ENCODE measurements at places on chromosomes 4 and X.

DNA sequence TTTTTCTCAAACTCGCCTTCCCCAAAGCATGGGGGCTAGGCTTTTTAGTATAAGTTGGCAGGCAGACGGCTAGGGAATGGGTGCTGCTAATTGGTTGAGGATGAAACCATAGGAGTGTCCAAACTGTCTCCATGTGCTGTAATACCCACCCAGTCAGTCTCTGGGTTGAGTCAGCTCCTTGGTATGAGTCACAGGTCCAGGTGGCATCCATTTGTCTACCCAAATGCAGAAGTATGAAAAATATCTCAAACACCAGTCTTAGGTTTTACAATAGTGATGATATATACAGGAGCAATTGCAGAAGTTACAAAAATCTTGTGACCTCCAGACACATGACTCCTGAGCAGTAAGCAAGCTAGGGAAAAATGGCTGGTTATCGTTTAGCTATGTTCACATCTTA lies 27.4 kb upstream of the CCSER1 start:
- no peak overlapping the region for H3K4me3 ChIP-seq
- no peaks in the 10 kb centered on the region for H3K4me1 ChIP-seq
- no peak overlapping the region for H3K27ac ChIP-seq
- no peak for DNase-seq
- no peaks in the 10 kb centered on the region for H3K36me3 ChIP-seq

DNA sequence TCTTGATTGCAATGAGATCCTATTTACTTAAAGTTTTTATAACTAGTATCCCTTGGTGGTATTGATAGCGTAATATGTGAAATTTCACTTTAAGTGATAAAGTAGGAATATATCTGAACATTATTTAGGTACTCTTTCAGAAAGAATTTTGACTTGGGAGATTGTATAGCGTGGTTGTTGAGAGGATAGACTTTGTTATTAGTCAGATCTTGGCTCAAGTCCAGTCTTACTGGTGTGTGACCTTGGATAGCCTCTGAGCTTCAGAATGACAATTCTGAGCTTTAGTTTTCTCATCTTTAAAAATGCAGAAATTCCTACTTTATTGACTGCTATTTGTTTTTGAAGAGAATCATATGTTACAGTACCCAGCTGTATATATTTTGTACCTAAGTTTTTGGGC lies 32.6 kb downstream of the DCK start:
- DNase-seq: no peak
- no peaks in the 10 kb centered on the region for H3K4me1 ChIP-seq
- no peak overlapping the region for H3K4me3 ChIP-seq
- no peaks in the 10 kb centered on the region for H3K27me3 ChIP-seq

DNA sequence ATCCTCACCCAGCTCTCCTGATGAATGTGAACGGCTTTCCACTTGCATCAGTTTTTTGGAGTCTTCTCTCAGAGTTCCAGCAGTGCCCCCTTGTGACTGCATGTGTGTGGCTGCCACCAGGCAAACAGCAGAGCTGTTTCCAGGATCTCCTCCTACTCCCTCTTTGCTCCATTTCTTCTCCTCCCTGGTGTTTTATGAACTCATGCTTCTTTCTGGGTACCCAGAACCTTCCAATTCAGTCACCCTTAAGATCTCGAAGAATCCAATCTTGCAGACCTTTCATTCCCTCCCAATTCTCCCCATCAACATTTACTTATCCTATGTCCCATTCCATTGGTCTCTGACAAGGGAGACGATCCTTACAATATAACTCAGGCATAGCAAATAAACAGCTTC lies 6.8 kb upstream of the TCEANC start:
- H3K27me3 ChIP-seq: no peaks in the 10 kb centered on the region
- peak overlapping the region; percentile 44 for H3K27ac ChIP-seq
- no peak for DNase-seq
- no peaks in the 10 kb centered on the region for H3K4me1 ChIP-seq

DNA sequence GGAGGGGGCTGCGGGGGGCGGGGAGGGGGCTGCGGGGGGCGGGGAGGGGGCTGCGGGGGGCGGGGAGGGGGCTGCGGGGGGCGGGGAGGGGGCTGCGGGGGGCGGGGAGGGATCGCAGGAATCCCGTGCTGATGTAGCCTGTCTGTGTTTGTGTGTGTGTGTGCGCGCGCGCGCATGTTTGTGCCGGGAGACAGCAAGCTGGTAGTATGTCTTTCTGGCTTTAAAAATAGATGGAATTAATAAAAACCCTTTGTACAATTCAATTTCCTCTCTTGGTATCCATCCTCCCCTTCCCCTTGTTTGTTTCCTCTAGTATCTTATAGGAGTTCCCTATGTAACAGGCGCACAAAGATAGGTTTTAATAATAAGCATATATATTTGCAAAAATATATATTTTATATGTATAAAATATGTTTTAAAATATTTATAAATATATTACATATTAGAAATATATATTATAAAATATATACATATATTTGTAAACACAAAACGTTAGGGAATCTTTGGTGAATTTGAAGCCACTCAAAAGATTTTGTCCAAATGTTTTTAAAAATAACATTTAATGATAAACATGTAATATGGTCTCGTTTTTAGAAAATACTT lies 782 bp downstream of the ARHGAP24 start:
- no peak for DNase-seq
- H3K4me1 ChIP-seq: peaks cover 35% of the 10 kb centered on the region
- H3K27ac ChIP-seq: peak overlapping the region; percentile 98
- H3K27me3 ChIP-seq: no peaks in the 10 kb centered on the region

GRCh38 chr4:986879-987623 lies at the start of gene IDUA:
IDUA (plus strand) TSS chr4:987044; CDS start chr4:987085, 41 bp downstream.
- no peaks in the 10 kb centered on the region for H3K27me3 ChIP-seq
- no peak for DNase-seq
- peak within 1 kb of the TSS; percentile 67 for H3K4me3 ChIP-seq
- peak within 1 kb of the TSS; percentile 72 for H3K27ac ChIP-seq

DNA sequence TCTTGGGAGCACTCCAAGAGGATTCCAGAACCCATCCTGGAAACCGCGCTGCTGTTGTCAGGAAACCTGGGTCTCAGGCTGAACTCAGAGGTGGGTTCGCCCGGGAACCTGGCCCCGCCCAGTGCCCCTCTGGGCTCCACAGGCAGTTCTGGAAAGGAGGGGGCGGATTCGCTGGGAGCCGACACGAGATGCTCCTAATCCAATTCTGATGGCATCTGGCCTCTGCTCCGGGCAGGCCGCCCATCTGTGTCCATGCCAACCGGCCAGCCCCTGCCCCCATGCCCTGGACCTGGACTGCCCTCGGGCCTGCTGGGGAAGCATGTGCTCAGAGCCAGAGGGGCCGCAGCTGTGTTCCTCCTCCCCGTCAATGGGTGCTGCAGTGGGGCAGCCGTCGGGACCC lies 21.0 kb downstream of the ATP2B3 start:
- no peaks in the 10 kb centered on the region for H3K27me3 ChIP-seq
- no peak overlapping the region for H3K27ac ChIP-seq
- no peak overlapping the region for H3K4me3 ChIP-seq
- no peak for DNase-seq

DNA sequence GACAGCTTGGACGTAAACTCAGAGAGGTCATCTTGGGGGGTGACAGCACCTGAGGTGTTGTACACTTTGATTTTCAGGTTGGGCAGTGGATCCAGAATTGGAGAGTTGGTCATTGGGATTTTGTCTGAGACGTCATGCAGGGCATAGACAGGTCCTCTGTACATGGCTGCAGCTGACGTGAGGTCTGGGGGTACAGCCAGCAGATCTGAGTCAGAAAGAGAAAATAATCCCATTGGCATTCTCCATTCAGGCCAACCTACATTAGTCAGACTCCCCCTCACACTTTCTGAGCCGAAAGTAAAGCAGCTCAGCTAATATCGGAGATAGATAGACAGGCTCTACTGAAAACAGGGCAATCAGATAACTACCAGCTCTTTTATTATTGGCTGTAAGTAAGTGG lies 329.7 kb downstream of the UNC5C start:
- H3K4me1 ChIP-seq: no peaks in the 10 kb centered on the region
- H3K27me3 ChIP-seq: no peaks in the 10 kb centered on the region
- no peak for DNase-seq
- H3K36me3 ChIP-seq: no peaks in the 10 kb centered on the region

- H3K36me3 ChIP-seq: no peaks in the 10 kb centered on the region
- H3K4me1 ChIP-seq: no peaks in the 10 kb centered on the region
- no peak overlapping the region for H3K27ac ChIP-seq
- no peak overlapping the region for H3K4me3 ChIP-seq
- no peaks in the 10 kb centered on the region for H3K27me3 ChIP-seq
These were observed 113.5 kb downstream of the DDIT4L start for GRCh38 chr4:100076753-100077152.

DNA sequence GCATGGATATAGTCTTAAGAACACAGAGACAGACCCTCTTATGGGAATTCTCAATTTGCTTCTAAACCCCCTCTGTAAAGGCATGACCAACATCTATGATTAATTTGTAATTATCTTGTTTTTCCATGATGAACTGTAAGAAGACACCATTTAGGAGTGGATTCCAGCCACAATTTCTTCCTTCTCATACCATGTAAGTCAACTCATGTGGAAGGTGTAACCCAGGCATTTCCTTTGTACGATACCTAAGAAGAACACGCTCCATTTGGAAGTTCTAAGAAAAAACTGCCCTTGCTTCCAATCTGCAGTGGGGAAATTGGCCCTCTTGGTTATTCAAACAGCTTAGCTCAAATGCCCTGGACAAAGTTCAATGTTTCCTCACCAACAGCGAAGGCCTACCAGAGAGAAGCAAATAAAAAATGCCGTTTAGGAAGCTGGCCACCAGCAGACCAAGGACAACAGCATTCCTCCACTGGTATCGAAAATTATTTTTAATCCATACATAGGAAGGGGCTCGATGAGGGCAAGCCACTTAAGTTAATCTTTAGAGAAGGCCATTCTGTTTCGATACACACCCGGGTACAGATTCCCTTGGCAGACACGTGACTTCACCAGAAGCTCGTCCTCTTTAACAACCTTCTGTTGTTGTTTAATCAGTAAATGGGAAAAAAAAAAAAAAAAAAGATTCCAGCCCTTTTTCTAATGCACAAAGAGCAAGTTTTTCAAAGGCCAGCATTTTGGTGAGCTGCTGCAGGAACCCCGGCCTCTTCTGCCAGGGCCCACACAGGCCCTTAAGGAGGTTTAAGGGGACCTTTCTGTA lies 2.6 kb downstream of the DHRSX start:
- no peaks in the 10 kb centered on the region for H3K36me3 ChIP-seq
- H3K27me3 ChIP-seq: no peaks in the 10 kb centered on the region
- peaks cover 4% of the 10 kb centered on the region for H3K4me1 ChIP-seq
- H3K4me3 ChIP-seq: peak overlapping the region; percentile 61
- peak overlapping the region; percentile 74 for H3K27ac ChIP-seq
- no peak for DNase-seq

- no peak for DNase-seq
- peak overlapping the region; percentile 45 for H3K4me3 ChIP-seq
- H3K27me3 ChIP-seq: no peaks in the 10 kb centered on the region
- no peaks in the 10 kb centered on the region for H3K36me3 ChIP-seq
- H3K27ac ChIP-seq: no peak overlapping the region
These were observed 889 bp downstream of the MGARP start for GRCh38 chr4:139278912-139279759.

GRCh38 chr4:184384810-184385557 lies 89.4 kb downstream of the IRF2 start:
- no peaks in the 10 kb centered on the region for H3K27me3 ChIP-seq
- H3K36me3 ChIP-seq: no peaks in the 10 kb centered on the region
- no peak for DNase-seq
- H3K27ac ChIP-seq: peak overlapping the region; percentile 79
- peaks cover 39% of the 10 kb centered on the region for H3K4me1 ChIP-seq

DNA sequence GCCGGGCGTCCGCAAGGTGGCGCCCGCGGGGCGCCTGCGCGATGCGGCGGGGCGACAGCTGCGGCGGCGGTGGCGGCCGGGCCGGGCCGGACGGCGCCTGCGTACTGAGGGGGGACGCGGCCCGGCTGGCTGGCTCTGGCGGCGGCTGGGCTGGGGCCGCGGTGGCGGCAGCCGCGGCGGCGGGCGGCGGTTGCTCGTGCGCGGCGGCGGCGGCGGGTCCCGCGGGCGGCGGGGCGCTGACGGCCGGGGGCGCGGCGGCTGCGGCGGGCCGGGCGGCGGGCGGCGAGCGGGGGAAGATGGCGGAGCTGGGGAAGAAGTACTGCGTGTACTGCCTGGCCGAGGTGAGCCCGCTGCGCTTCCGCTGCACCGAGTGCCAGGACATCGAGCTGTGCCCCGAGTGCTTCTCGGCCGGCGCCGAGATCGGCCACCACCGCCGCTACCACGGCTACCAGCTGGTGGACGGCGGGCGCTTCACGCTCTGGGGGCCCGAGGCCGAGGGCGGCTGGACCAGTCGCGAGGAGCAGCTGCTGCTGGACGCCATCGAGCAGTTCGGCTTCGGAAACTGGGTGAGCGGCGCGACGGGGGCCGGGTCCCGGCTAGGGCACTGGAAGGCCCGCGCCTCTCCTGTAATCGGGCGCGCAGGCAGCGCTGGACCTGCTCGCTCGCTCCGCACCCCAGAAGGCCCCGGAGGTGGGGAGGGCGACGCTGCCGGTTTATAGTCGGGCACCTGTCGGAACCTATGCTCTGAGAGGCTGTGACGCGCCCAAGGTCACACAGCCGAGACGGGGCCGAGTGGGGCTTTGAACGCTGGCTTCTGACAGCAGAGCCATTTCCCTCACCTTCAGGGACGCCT lies at the start of gene TADA2B:
TADA2B (plus strand) TSS at position 89 of the 853 bp plus-strand sequence; CDS start at position 297, 208 bp downstream.
- DNase-seq: no peak
- peaks cover 30% of the 10 kb centered on the region for H3K4me1 ChIP-seq
- H3K36me3 ChIP-seq: no peaks in the 10 kb centered on the region
- peak within 1 kb of the TSS; percentile 76 for H3K4me3 ChIP-seq
- peak within 1 kb of the TSS; percentile 81 for H3K27ac ChIP-seq
- H3K27me3 ChIP-seq: no peaks in the 10 kb centered on the region

Measured in Panc1 (cell line).